CD8-positive, alpha-beta memory T cell (primary cell): ENCODE measurements at places on chromosomes 3 and 15.

DNA sequence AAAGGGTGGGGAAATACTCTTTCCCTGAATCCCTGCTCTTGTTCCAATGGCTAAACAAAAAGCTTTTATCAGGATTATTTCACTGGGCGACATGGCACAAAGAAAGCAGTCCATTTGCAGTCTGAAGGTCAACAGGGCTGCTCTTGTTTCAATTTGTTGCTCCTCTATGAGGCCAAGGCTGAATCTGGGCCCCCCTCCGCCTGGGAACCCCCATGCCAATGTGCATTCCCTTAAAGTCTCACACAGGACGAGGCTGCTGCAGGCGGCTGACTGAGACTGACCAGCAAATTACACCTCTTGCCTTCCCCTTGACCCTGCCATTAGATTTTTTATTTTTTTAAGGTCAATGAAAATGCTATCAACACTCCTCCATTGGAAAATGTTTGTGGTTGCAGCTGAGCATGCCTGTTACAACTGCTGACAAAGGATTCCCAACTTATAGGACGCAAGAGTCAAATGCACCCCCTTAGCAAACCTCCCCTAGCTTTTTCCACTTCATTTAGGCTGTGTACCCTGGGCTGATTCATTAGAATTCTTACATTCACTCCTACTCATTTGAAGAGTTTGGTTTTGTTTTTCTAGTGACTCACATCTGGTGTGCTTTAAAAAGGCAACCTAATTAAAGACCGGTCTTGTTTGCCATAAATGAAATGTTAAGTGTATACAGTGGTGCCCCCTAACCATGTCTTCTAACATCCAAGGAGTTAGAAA, 60.8 kb upstream of the ARHGEF3 start:
- no peak for DNase-seq

GRCh38 chr3:184982076-184982475, 170.1 kb downstream of the VPS8 start:
- no peak for DNase-seq

GRCh38 chr15:99632521-99632920, 66.7 kb downstream of the MEF2A start:
- DNase-seq, result no peak

DNA sequence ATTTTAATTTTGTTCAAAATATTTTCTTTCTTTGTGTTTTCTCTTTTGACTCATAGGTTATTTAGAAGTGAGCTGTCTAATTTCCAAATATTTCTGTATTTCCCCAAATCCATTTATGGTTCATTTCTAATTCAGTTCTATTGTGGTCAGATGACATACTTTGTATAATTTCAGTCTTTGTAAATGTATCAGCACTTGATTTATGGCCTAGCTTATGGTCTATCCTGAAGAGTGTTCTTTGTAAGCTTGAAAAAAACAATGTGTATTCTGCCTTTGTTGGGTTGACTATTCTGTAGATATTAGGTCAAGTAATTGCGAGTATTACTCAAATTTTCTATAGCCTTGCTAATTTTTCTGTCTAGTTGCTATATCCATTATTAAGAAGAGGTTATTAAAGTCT, 311.2 kb downstream of the OCA2 start:
- no peak for DNase-seq

- no peak for DNase-seq
These were observed 51.0 kb upstream of the SLCO2A1 start for GRCh38 chr3:134080761-134081160.

- no peak for DNase-seq
These were observed 77.9 kb downstream of the SPSB4 start for GRCh38 chr3:141129049-141129448.
